Activated naive CD8-positive, alpha-beta T cell treated with anti-CD3 and anti-CD28 coated beads, Interleukin-2, amount 10 ng/mL, durations not matched to agents 7 days and 5 days (primary cell): ENCODE measurements at places on chromosomes 2 and 18. TPM values are rescaled to one million over a fixed set of nuclear protein-coding genes. Genes with fewer than 3 reads are reported as not detected.

DNA sequence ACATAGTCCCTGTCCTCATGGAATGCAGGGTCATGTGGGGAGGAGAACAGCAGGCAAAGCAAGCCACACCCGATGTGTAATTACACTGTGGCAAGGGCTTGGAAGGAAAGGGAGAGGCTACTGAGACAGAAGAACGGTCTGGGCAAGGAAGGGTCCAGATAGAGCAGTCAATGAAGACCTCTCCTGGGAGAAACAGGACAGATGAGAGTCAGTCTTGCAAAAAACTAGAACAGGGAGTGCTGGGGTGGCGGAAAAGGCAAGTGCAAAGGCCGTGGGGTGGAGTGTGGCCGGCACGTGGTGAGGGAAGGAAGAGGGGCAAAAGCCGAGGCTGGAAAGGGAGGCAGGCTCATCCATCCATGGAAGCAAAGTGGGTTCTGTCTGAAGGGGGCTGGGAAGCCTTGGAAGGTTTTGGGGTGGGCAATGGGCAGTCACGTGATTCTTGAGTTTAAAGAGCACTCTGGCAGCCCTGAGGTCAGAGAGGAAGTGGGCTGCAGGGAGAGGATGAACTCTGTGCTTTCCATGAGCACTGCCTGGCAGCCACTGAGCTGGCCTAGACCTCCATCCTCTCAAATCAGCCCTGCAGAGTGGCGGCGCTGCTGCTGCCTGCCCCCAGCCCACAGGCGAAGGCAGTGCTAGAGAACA is 182.2 kb downstream of the INHBB start:
- H3K4me1 ChIP-seq: no peaks in the 10 kb centered on the region
- no peaks in the 10 kb centered on the region for H3K36me3 ChIP-seq
- no peak overlapping the region for H3K27ac ChIP-seq
- H3K27me3 ChIP-seq: peaks cover 14% of the 10 kb centered on the region
- no peak for DNase-seq

SP5 gene
- total RNA-seq: not detected

- peaks cover 2% of the 10 kb centered on the region for H3K27me3 ChIP-seq
- DNase-seq: no peak
Measured at GRCh38 chr2:231357048-231357447, 38.5 kb upstream of the B3GNT7 start.

LAMA1 gene
- total RNA-seq: not detected

GRCh38 chr2:148875387-148876051 is 492 bp downstream of the KIF5C start:
- peaks cover 3% of the 10 kb centered on the region for H3K36me3 ChIP-seq
- H3K27ac ChIP-seq: no peak overlapping the region
- peaks cover 7% of the 10 kb centered on the region for H3K4me1 ChIP-seq
- peak; percentile 47 for DNase-seq
- H3K4me3 ChIP-seq: peak overlapping the region; percentile 79
- peaks cover 17% of the 10 kb centered on the region for H3K27me3 ChIP-seq

ARL4C gene
- 214 TPM for total RNA-seq
